ENCODE measurements at places on chromosomes 1 and 21.

DNA sequence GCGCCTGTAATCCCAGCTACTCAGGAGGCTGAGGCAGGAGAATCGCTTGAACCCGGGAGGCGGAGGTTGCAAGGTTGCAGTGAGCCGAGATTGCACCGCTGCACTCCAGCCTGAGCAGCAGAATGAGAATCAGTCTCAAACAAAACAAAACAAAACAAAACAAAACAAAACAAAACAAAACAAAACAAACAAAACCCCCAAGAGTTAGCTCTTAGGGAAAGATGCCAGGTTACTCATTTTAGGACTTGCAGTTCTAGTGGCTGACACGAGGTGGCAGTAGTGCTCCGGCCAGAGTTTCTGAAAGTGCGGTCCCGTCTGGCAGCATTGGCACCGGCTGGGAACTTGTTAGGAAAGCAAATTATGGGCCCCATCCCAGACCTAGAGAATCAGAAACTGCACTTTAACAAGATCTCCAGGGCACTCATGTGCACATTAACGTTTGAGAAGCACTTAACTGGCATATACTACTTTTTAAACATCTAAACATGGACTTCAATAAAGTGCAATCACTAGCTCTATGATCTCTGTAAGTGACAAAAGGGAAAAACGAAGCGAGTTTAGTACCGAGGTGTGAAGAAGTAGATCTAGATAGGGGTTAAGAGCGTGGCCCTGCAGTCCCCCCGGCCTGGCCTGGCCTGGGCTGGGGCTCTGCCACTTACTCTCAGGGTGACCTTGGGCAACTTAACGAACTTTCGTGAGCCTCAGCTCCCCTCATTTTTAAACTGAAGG lies 41.9 kb upstream of the TNFRSF1B start:
- peak; percentile 92 for DNase-seq

DNA sequence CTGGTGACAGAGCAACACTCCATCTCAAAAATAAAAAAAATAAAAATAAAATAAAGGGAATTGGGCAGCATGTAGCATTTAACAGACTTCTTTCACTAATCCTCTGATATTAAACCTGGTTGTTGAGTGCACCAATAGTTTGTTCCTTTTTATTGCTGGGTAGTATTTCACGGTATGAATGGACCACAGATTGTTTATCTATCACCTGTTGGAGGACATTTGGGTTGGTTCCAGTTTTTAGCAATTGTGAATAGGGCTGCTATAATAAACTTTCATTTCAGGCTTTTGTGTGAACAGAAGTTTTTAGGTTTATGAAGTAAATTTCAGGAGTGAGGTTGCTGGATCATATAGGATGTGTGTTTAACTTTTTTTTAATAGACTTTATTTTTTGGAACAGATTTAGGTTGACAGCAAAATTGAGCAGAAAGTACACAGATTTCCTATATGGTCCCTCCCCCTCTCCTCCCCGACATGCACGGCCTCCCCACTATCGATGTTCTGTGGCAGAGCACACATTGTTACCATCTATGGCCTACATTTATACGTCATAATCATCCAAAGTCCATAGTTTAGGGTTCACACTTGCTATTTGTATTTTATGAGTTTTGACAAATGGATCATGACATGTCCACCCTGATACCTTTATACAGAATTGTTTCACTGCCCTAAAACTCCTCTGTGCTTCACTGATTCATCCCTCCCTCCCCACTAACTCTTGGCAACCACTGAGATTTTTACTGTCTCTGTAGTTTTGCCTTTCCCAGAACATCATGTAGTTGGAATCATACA lies 66.1 kb upstream of the TMPRSS2 start:
- no peak for DNase-seq

DNA sequence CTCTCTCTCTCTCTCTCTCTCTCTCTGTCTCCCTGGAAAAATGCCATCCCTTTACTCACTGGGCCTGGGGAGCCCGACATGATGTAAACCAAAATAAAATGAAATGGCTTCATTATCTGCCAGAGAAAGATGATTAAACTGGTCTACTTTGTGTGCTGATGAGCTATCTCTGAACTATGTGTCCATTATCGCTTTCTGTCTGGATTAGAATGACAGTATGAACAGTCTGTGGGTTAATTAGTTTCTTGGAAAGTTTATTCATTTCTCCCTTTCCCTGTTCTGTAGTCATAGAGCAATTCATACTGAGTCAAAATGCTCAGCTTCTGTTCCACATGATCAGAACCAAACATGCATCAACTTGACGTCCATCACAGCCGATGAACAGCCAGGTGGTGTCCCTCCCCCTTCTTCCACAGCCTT lies 72.4 kb upstream of the KCND3 start:
- no peak for DNase-seq

GRCh38 chr1:155179112-155180031 lies 5.7 kb downstream of the TRIM46 start:
- DNase-seq: peak; percentile 46

- DNase-seq: no peak
Observed at GRCh38 chr21:42669041-42669440, 15.6 kb downstream of the PDE9A start.

- no peak for DNase-seq
Observed at GRCh38 chr1:182653986-182654385, 30.4 kb downstream of the RGS8 start.

DNA sequence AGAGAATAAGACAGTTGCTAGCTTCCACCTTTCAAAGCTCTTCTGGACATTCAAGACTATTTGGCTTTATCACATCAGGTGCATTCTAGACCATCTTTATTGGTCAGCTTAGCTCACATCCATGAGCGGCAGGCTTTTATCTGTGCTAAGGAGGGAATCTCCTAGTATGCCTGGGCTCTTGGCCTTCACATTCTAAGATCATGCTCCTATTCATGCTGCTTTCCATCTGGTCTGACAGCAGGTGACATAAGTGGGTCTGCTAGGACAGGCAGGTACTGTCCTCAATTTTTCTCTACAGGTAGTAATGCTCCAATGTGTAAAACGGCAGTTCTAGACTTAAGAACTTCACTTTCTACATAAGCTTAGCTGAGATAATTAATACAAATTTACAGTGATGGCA lies 39.2 kb upstream of the ADAMTS1 start:
- DNase-seq: no peak

DNA sequence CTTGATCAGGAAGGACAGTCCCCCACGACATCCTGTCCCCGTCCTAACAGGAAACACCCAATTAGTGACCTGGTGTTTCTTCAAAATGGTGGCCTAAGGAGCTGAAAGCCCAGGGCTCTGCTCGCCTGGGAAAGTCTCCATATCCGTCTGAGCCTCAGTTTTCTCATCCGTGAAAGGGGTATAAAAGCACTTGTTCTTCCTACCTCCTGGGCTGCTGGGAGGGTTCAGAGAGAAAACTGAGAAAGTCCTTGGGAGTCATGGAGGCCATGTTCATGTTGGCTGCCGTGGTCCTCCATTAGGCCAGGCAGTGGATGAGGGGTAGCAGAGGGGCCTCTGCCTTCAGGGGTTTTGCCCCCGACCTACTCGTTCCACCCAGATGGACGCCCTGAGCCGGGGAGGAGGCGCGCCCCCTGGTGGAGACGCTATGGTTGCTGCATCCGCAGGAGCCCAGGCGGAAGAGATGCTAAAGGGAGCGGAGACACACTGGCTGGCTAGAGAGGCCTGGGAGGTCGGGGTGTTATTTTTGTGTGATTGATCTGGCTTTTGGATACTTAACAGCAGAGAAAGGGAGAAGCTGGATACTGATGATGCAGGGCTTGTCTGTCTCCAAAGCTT lies 113.5 kb downstream of the PRDM2 start:
- DNase-seq: peak; percentile 87

DNA sequence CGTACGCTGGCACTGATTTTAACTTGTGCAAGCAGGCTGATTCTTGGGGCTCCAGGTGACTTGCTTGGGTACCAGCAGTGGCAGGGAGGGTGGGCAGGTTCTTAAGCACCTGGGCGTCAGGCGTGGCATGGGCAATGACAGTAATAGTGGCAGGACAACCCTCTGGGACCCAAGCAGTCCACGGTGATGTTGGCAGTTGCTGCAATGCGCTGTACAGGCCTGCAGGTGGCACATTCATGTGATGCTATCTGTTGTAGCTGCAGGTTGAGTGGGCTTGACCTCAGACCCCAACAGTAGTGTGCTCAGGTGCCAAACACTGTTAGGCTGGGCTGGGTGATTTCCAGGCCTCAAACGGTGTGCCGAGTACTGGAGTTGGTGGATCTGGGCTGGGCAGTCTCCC lies 10.2 kb upstream of the OR10J4 start:
- no peak for DNase-seq

GRCh38 chr1:94858276-94858675 lies 38.1 kb downstream of the SLC44A3 start:
- DNase-seq: no peak

GRCh38 chr21:34156957-34157356 lies 83.6 kb downstream of the MRPS6 start:
- DNase-seq: no peak

GRCh38 chr1:222301652-222302051 lies 246.3 kb downstream of the HHIPL2 start:
- no peak for DNase-seq

DNA sequence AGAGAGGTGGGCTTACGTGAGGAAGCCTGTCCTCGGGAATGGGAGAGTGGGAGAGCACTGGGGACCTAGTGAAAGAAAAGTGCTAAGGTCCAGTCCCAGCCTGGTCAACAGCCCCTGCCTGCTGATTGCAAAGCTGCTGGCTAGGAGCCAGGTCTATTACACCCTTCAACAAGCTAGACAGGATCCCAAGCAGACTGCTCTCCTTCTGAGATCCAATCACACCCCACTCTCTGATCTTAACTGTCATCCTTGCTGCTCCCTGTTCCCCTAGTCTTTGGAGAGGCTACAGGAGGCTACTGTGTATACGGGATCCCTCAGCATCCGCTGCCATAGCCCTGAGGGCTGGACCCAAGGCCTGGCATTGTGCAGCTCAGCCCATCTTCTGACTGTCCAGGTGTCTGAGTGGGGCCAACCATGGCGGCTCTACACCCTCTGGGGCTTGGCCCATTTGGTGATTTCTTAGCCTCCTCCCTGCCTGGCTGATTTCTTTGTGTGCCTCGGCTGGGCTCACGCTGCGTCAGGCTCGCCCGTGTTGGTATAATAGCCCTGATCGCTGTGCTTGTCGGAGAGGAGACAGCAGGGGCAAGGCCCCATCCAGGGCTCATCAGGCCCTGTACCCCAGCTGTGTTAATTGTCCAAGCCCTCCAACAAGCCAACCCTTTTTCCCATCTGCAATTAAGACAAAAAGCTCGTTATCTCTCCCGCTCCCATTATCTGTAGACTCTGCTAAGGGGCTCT lies 43.9 kb downstream of the NAV1 start:
- no peak for DNase-seq

- DNase-seq: no peak
Observed at GRCh38 chr1:94727846-94728715, 92.1 kb upstream of the SLC44A3 start.

DNA sequence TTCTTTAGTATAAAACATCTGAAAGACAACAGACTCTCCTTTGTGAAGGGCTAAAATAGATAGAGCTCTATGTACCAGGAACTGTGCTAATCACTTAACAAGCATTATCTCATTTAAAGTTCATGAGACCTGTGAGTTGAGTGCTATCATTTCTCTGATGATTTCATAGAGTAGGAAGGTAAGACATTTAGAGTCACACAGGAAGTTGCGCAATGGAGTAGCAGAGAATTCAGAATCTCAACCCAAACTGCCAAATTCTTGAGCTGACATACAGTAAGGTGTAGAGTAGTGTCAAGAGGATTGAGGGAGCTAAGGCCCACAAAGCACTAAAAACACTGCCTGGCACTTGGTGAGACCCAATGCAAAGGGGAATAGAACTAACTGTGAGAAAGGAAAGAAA lies 384.3 kb downstream of the NTNG1 start:
- DNase-seq: no peak

All from activated CD8-positive, alpha-beta memory T cell treated with anti-CD3 and anti-CD28 coated beads, Interleukin-2, amount 50 U/mL, for 48 hours (primary cell).